A549 treated with DMSO at 1 μM for 4 hours (cell line): ENCODE measurements at places on chromosomes 13 and 19. TPM values are rescaled to one million over a fixed set of nuclear protein-coding genes. Genes with fewer than 3 reads are reported as not detected.

CLDND2 gene
- total RNA-seq, result 5.1 to 9.3 TPM (median 7.5 TPM) in 5 replicates

ZNF836 gene
- 0.55 to 1.1 TPM (median 0.73 TPM) in 5 replicates for total RNA-seq

PTGER1 gene
- 0.08 to 0.15 TPM (median 0.13 TPM) in 3 of 5 replicates, not detected in the others for total RNA-seq

MTUS2 gene
- 0.01 TPM in 2 of 5 replicates, not detected in the others for total RNA-seq

AMH gene
- total RNA-seq, result 9.5 to 25.2 TPM (median 16.0 TPM) in 5 replicates

TEX26 gene
- total RNA-seq, result not detected in 5 replicates

ZNF541 gene
- not detected in 5 replicates for total RNA-seq

RB1 gene
- total RNA-seq, result 14.1 to 19.5 TPM (median 15.5 TPM) in 5 replicates

RFPL4A gene
- total RNA-seq, result 0.13 to 0.63 TPM (median 0.53 TPM) in 5 replicates

PTGIR gene
- total RNA-seq, result 0.05 to 0.10 TPM (median 0.08 TPM) in 3 of 5 replicates, not detected in the others

KCNN4 gene
- 53.4 to 63.0 TPM (median 58.9 TPM) in 5 replicates for total RNA-seq

MBD3L3 gene
- total RNA-seq, result not detected in 5 replicates

VRK3 gene
- total RNA-seq, result 36.7 to 43.4 TPM (median 42.8 TPM) in 5 replicates

CEACAM4 gene
- total RNA-seq, result not detected in 5 replicates

ATP8A2 gene
- 0.01 TPM in 2 of 5 replicates, not detected in the others for total RNA-seq

PTBP1 gene
- total RNA-seq, result 222 to 238 TPM (median 234 TPM) in 5 replicates

TMEM145 gene
- total RNA-seq, result 2.2 to 4.2 TPM (median 3.7 TPM) in 5 replicates

PPM1N gene
- 6.3 to 7.3 TPM (median 6.6 TPM) in 5 replicates for total RNA-seq

GRIK5 gene
- 0.41 to 0.65 TPM (median 0.54 TPM) in 5 replicates for total RNA-seq

ZNF823 gene
- 2.6 to 3.3 TPM (median 3.0 TPM) in 5 replicates for total RNA-seq

TNNT1 gene
- total RNA-seq, result 116 to 141 TPM (median 128 TPM) in 5 replicates

DHDH gene
- 0.91 to 1.8 TPM (median 1.7 TPM) in 5 replicates for total RNA-seq
